ENCODE measurements at places on chromosomes 7 and 10. TPM values are rescaled to one million over a fixed set of nuclear protein-coding genes. Genes with fewer than 3 reads are reported as not detected.

DNA sequence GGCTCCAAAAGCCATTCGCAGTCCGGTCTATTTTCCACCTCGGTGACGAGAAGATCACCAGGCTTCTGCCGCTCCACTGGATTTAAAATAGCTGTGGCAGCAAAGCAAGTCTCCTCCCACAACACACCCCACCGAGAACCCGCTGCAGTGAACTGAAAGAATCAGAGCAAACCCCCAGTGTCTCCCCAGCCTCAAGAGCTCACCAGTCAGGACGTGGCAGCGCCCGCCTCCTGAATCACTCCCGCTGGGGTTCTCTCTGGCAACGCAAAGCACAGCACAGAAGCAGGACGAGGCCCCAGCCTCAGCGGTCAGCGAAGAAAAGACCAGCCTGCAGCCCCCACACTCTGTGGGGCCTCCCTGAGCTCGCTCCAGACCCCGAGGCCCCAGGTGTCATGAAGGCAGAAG is 126.1 kb upstream of the PPP2R2D start:
- no peak for DNase-seq

Gene PDZD7
- total RNA-seq, result 1.3 TPM

DNA sequence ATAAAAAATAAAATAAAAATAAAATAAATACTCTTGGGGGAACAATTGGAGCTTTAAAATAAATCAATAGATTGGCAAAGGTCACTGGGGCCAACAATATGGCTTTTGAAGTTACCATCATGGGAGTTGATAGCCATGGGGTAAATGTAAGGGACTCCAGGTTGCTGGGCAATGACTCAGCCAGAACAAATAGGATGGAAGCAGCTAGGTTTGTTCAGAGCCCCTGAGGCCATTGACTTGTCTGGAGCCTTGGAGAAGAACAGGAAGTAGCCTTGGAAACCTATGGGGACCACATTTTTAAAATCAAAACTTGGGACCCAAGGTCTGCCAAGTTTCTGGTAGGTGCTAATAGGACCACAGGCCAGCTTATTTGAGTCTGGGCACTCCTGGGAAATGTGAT is 20.2 kb upstream of the FRA10AC1 start:
- DNase-seq, result no peak

DNA sequence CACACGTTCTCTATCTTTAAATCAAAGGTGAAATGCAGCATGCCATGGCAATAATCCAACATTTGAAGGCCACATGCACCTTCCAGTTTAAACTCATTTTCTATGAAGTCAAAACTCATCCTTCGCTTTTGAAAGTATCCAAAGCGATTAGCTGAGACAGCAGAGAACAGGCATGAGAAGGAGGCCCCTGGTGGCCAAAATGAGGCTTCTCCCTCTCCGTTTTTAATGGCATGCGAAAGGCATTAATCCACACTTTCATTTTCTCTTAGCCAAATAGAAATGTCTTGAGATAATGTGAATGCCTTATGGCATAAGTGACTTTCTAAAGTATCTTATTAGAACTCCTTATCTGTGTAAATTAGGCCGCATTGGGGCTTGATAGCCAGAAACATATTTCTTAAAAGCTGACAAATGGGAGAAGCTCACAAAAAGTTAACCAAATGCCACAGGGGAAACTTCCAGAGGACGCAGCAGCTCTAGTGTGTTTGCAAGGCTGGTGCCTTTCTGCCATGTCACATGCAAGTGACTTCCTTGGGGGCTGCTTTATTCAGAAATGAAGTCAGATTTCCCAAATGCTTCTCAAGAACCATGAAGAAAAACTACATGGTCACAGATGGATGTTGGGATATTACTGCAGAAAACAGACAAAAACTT is 1189.6 kb downstream of the SORCS1 start:
- peak; percentile 52 for DNase-seq

DNA sequence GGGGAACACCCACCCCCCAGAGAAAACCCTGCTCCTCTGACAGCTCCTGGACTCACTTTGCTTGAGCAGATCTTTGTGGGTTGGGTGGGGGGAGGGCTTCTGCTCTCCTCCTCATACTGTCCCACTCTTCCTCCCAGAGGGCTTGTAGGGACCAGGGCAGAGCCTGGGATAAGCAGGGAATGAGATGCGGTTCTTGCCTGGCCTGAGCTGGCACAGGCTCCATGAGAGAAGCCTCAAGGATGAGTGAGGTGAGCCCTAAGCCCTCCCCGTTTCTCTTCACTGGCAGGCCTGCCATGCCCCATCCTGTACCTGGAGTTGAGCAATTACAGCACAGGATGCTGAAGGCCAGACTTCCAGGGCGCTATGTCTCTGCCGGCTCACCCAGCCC is 134.7 kb downstream of the ADAM12 start:
- no peak for DNase-seq

DNA sequence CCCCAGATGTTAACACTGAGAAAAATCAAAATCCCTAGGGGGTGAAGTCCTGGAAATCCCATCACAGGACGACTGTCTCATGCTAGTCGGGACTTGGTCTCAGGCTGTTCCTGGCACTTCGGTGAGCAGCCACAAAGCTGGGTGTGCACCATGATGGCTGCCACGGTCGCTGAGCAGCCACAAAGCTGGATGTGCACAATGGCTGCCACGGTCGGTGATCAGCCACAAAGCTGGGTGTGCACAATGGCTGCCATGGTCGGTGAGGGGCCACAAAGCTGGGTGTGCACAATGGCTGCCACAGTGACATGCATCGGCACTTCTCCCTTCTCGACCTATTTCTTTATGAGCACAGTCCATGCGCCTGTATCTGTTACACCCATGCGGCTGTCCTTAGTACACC is 505.1 kb downstream of the TCERG1L start:
- no peak for DNase-seq

Measured in cardiac muscle cell (in vitro differentiated cells and primary cell).